ENCODE measurements at places on chromosomes 6 and 20. TPM values are rescaled to one million over a fixed set of nuclear protein-coding genes. Genes with fewer than 3 reads are reported as not detected.

The PPP1R10 gene
- 80.5 TPM for total RNA-seq

The RAET1E gene
- not detected for total RNA-seq

The SRMS gene
- total RNA-seq, result not detected

The LTA gene
- total RNA-seq, result 335 TPM

The OPRL1 gene
- 0.25 TPM for total RNA-seq

The GNMT gene
- total RNA-seq, result 0.20 TPM

The PDE10A gene
- total RNA-seq, result not detected

The RAMACL gene
- 0.22 TPM for total RNA-seq

The DDO gene
- total RNA-seq, result not detected

The HEY2 gene
- total RNA-seq, result not detected

The OSBPL2 gene
- total RNA-seq, result 19.2 TPM

The HLA-DQA2 gene
- total RNA-seq, result 0.46 TPM

The GJA10 gene
- total RNA-seq, result not detected

The LY6G6C gene
- not detected for total RNA-seq

The ADAM33 gene
- total RNA-seq, result not detected

The RBBP8NL gene
- total RNA-seq, result not detected

The KIFC1 gene
- total RNA-seq, result 76.9 TPM

The CBLN4 gene
- not detected for total RNA-seq

The SERPINB1 gene
- 44.7 TPM for total RNA-seq

The PMEPA1 gene
- total RNA-seq, result 1.7 TPM

The TRIM10 gene
- total RNA-seq, result not detected

The NEU1 gene
- total RNA-seq, result 12.4 TPM

The ZNF451 gene
- 47.5 TPM for total RNA-seq

The PRL gene
- not detected for total RNA-seq

The HCK gene
- total RNA-seq, result not detected

The BIRC7 gene
- 0.34 TPM for total RNA-seq

Data from activated naive CD8-positive, alpha-beta T cell treated with anti-CD3 and anti-CD28 coated beads for 36 hours (primary cell).